ENCODE measurements at places on chromosomes 2 and 18. TPM values are rescaled to one million over a fixed set of nuclear protein-coding genes. Genes with fewer than 3 reads are reported as not detected.

PLEKHH2 gene
- polyA plus RNA-seq = 3.3 TPM

DNA sequence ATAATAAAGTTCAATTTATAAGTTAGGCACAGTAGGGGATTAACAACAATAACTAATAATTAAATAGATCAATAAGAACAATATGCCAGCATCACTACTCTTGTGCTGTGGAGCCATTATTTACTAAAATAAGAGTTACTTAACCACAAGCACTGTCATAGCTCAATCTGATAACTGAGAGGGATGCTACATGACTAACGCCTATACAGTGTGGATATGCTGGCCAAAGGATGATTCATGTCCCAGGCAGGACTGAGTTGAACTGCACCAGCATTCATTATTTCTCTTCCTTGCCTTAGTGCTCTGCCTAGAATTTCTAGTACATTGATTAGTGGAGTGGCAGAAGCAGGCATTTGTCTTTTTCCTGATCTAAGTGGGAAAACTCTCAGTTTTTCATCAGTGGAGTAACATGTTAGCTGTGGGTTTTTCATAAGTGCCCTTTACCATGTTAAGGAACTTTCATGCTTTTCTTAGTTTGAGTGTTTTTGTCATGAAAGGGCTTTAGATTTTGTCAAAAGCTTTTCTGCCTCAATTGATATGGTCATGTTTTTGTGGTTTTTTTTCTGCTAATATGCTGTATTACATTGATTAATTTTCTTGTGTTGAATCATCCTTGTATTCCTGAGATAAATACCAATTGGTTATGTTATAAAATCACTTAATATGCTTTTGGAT, 21.7 kb downstream of the KIAA1328 start:
- DNase-seq = peak; percentile 96

ACVR1C gene
- polyA plus RNA-seq = 0.01 TPM

- DNase-seq = peak; percentile 80
Observed at GRCh38 chr2:220469201-220469600, 841.8 kb downstream of the SLC4A3 start.

DNA sequence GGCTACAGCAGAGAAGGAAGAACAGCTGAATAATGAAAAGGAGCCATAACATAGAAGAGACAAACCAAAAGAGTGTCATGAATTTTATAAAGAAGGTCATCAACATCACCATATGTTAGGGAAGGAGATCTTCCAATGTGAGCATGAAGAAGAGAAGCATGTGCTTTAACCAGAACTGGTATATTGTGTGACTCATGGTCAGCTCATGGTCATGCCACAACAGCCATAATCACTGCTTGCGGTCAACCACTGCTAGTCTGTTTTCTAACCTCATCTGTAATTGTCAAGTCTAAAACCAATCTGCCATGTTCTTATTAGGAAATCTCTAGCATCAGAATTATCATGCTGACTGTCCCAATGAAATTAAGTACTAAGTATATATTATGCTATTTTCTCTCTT, 204.1 kb upstream of the VRK2 start:
- peak; percentile 17 for DNase-seq

DNA sequence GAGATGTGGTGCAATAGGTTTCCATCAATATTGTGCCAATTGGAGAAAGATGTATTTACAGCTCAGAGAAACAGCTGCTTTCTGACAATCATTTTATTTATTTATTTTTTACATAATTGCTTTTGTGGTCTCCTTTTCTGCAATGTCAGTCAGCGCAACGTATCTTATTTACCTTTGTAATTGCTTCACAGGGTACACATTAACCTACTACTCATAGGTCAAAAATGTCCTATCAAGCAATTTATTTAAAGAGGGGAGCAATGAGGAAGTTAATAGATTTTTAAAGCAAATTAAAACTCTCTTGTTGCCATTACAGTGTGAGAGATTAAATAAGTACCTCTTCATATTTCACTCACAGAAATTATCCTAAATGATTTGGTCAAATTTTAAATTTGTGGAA, 291.0 kb downstream of the CALCRL start:
- DNase-seq = no peak

GRCh38 chr2:205540036-205540435, 142.3 kb upstream of the NRP2 start:
- DNase-seq = no peak

GRCh38 chr2:149473521-149473920, 114.1 kb downstream of the MMADHC start:
- DNase-seq = no peak

SPDYA gene
- polyA plus RNA-seq = not detected

GALNT1 gene
- polyA plus RNA-seq = 21.9 TPM

ANKAR gene
- 0.96 TPM for polyA plus RNA-seq
